ENCODE measurements at places on chromosomes 12 and 14. TPM values are rescaled to one million over a fixed set of nuclear protein-coding genes. Genes with fewer than 3 reads are reported as not detected.

Gene CLEC1B
- total RNA-seq: not detected

Gene PTPRB
- 169 TPM for total RNA-seq

Gene BMAL2
- total RNA-seq: 43.6 TPM

Gene TAS2R9
- total RNA-seq: not detected

Gene GNPNAT1
- total RNA-seq: 33.8 TPM

Gene GALNT16
- 0.19 TPM for total RNA-seq

Gene FBLN5
- total RNA-seq: 0.51 TPM

Gene GNB3
- total RNA-seq: 0.28 TPM

DNA sequence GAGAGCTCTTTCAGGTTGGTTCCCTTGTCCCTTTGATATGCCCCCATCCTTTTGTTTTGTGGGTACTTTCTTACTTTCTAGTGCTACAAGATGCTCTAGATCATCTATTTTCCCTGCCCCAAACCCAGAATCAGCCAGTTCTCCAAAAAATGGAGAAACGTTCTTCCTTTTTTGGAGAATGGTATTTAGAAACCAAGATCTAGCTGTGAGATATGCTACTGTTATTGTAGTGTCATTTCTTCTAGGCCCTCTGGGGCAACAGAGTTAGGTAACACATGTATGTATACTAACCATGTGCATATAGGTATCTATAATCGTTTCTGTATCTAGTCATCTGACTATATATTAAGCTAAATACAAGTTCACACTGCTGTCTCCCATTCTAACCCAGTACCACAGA lies 6.9 kb upstream of the IGFBP6 start:
- no peak for DNase-seq

DNA sequence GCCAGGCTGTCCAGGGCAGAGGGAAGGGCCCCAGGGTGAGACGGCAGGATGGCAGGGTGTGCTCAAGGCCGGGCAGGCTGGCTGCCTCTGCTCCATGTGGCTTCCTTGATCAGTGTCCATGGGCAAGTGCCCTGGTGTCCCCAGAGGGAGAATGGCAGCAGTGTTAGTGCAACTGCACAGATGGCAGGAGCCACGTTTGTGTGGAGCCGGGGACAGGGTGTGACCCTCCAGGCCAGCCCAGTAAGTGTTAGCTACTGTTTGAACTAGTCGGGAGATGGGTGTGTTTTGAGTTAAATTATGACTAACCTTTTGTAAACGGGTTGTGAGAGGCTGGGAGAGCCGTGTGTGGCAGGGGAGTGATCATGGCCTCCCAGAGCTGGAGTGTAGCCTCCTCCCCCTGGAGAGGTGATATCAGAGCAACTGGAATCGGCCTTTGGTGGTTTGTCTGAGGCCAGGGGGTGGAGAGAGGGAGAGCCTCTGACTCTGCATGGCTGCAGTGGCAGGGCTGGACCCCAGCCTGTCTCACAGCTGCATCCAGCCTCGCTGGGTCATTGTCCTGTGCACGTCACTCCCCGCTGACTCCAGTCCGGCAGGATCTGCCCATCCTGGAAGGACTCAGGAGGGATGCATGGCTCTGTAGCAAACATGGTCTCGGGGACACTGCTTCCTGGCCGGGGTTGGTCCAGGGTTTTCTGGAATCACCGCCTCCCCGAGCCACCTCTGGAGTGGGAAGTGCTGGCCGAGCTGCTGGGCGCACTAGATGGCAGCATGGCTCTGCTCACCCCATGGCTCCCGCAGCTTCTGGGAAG lies 27.8 kb downstream of the AACS start:
- no peak for DNase-seq

DNA sequence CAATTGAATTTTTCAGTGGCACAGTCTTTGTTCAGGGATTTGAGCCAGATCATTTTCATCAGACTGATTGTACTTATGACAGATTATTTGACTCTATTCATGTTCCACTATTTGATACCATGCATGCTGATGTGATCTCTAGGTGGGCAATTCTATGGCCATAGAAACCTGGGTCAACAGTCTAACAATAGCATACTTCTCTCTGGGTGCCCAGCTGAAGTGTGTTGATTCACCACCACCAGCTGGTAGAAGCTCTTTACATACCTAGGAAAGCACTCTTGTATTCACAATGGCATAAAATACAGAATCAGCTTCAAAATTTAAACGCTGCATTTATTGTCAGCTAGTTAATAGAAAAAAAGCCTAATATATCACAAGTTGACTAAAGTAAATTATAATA lies 90.2 kb upstream of the TMTC2 start:
- no peak for DNase-seq

DNA sequence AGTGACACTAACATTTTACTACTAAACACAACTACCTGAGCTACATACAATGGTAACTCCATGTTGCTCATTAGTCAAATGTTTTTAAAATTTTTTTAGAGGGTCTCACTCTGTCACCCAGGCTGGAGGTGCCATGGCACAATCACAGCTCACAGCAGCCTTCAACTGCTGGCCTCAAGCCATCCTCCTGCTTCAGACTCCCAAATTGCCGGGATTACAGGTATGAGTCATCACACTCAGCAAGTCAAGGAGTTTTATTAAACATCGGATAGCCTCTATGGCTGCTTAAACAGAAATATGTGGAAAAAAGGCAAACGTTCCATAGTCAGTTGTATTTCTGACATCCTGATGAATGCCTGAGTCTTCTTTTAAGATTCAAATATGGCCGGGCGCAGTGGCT lies 11.1 kb upstream of the NPFF start:
- no peak for DNase-seq

GRCh38 chr14:29601616-29602015 lies 326.0 kb downstream of the PRKD1 start:
- peak; percentile 55 for DNase-seq

DNA sequence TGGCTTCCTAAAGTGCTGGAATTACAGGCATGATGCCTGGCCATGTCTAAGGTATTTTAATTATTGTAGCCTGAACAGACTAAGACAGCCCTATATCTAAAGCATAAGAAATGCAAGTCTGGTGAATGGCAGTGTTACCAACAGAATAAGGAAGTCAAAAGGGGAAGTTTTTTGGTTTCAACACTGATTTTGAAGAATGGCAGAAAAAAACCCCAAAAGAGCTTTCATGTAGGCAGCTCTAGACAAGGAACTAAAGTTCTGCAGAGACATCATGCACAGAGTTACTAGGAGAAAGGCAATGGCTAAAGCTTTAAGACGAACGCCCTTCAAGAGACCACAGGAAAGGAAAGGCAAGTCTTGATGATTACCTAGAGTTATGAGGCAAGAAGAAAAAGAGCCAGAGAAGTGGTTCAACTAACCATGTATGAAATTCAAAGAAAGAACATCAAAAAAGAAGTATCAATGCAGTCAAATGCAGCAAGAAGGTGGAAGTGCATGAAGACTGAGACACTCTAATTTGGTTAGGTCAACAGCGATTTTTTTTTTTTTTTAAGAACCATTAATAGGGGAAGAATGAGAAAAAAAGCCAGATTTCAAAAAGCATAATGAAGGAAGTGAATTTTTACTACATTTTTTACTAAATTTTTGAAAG lies 50.8 kb downstream of the RPS6KA5 start:
- no peak for DNase-seq

DNA sequence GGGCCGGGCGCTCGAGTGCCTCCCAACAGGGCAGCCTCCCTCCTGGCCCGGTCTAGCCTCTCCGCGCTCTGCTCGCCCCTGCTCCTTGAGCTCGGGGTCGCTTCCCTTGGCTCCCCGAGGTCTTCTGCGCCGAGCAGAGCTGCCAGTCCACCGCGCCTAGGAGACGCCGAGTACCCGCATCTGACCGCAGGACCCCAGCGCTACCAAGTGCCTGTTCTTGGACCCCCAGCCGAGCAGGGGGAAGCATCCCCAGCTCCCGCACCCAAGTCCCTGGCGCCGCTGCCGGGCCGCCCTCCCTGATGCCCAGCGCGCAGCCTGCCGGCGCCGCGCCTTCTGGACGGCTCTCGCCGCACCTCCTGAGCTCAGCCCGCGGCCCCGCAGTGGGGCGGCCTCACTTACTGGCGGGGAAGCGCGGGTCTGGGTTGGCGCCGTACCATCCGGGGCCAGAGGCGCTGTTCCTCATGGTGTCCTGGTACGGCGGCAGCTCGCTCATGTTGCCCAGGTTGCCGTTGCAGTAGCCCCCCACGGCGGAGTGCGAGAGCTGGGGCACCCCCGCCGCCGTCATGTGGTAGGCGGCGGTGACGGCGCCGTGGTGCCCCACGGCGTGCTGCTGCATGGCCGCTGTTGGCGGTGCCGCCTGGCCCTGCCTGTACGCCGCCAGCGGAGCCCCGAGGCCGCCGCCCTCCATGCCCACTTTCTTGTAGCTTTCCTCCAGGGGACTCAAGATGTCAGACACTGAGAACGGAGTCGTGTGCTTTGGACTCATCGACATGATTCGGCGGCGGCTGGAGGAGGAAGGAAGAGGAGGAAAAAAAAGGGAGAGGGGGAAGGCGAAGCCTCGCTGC lies 1.2 kb downstream of the NKX2-1 start:
- no peak for DNase-seq

- DNase-seq: peak; percentile 61
These were observed 143.7 kb upstream of the DCN start for GRCh38 chr12:91326058-91327027.

- DNase-seq: no peak
These were observed 506.2 kb upstream of the TBX3 start for GRCh38 chr12:115190010-115190770.

DNA sequence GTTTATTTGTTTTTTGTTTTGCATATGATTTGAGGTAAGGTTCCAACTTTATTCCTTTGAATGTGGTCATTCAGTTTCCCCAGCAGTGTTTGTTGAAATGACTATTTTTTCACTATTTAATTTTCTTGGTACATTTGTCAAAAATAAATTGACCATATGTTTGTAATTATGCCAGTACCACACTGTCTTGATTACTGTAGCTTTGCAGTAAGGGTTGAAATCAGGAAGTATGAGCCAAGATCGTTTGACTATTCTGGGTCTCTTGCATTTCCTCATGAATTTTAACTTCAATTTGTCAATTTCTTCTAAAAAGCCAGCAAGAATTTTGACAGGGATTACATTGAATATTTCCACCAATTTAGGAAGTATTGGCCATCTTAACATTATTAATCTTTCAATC lies 199.3 kb upstream of the PPFIA2 start:
- no peak for DNase-seq

GRCh38 chr14:100566119-100566518 lies 21.1 kb downstream of the BEGAIN start:
- no peak for DNase-seq

DNA sequence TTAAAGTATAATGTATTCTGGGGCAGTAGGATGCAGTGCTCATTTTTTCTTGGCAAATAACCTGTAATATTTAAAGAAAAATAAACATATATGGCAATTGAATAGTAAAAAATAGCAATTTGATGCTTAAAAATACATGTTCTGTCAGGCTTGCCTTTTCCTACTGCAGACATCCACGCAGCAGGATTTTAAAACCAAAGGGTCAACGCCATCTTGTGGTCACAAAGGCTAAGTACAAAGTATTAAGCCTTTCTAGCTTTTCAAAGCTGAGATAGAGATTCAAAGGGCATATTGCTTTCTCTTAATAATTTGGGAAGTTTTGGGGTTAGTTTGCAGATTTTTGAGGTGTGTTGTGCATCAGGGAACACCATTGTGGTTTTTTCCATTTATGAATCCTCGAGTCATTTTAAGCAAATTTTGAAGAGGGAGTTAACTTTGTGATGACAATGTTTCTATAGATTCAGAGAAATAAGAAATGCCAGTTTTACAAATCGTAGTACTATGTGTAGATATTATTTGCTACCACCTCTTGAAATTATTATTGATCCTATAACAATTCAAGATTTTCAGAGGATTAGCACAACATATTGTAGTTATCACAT lies 4.7 kb upstream of the CCER1 start:
- DNase-seq: peak; percentile 70

GRCh38 chr12:131351319-131352028 lies 359.4 kb upstream of the SFSWAP start:
- DNase-seq: no peak

DNA sequence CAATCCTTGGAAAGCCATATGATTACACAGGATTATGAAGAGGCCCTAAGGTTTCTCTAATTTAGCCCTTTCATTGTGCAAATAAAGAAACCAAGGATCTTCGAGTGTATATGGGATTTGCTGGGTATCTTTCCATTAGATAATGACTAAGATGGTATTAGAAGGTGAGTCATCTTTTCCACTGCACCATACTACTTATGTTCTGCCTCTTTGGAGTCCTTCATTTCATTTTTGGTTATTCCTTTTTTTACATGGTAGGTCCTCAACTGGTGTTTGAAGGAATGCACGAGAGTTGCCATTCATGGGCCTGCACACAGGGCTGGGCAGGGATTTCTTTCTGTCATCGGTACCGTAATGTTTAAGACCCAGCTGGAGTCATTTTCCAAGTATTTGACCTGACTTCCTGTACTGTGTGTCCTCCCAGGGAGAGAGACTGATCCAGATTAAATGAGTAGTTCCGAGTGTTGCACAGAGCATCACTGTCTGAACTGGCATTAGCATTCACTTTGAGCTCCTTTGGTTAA lies 85.7 kb downstream of the BORCS5 start:
- DNase-seq: peak; percentile 74

- no peak for DNase-seq
These were observed 312.2 kb upstream of the DIO3 start for GRCh38 chr14:101248840-101249675.

- no peak for DNase-seq
These were observed 128.2 kb downstream of the KLHL28 start for GRCh38 chr14:44833376-44834060.

- DNase-seq: no peak
These were observed 3.4 kb upstream of the NCOR2 start for GRCh38 chr12:124570810-124571209.

DNA sequence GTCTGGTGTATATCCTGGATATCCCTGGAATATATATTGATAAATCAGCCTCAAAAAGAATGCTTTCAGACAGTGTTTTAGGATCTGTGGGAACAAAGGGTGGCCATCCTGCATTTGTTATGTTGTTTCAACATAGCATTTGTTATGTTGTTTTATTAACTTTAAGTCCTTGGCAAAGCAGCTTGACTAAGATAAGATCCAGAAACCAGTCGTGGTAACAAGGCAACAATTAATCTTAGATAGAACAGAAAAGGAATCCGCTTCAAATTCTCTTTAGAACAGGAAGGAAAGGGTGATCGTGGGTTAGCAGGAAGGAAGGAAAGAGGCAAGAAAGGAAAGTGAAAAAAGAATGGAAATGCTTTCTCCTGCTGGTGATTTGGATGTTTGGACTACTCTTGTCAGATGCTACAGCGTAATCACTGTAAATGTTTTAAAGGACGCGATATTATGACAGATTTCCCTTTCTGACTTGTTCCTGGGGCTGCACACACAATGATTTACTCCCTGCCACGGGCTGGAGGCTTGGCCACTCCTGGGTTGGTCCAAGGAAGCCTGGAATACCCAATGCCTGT lies 443.3 kb downstream of the DPF3 start:
- DNase-seq: peak; percentile 12
